Stimulated activated CD8-positive, alpha-beta memory T cell treated with anti-CD3 and anti-CD28 coated beads, Interleukin-7, amount 100 ng/mL, for 1 hour (primary cell): ENCODE measurements at places on chromosomes 12 and 14.

GRCh38 chr12:50641566-50641965 is 122.3 kb upstream of the ATF1 start:
- no peak for DNase-seq

- no peak for DNase-seq
Measured at GRCh38 chr14:50001151-50001998, 108.5 kb downstream of the ARF6 start.

DNA sequence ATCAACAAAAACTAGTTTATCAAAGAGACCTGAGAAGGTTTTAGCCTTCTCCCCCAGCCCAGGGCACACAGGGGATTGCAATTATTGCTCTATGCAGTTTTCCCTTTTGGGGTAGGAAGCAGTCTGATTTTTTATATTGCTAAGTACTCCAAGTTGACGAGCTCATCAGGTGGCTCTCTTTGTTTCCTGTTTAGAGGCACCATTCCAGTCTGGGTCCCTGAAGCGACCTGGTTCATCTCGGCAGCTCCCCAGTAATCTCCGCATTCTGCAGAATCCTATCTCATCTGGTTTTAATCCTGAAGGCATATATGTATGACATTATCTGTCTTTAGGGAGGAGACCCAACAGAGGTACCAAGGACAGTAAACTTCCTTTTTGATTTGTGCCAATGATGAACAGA is 56.3 kb downstream of the BHLHE41 start:
- DNase-seq, result no peak

GRCh38 chr14:50862036-50862570 is 9.8 kb upstream of the ABHD12B start:
- no peak for DNase-seq

GRCh38 chr12:46627686-46628085 is 198.1 kb downstream of the SLC38A4 start:
- DNase-seq, result no peak

DNA sequence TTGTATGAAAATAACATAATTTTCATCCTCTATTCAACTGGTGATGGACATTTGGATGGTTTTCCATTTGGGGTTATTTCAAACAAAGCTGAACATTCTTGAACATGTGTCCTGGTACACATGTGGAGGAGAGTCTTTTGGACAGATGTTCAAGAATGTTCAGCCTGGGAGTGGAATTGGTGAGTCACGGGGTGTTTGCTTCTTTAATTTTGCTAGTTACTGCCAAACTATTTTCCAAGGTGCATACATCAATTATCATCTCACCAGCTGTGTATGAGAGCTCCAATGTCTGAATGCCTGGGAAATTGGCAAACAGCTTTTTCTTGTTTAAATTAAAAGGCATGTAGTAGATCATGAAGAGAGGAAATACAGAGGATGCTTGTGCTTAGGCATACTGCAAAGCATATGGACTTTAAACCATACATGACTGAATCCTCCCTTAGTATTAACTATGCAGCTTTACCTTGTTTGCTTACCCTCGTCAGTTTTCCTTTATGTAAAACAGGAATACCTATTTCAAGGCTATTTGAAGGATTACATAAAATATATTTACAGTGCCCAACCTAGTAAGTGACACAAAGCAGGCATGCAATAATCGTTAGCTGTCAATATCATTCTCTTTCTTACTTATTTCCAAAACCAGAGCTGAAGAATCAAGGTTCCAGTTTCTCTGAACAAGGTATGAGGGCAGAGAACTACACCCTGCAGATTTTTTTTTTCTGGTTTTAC is 152.1 kb downstream of the ITPR2 start:
- no peak for DNase-seq

DNA sequence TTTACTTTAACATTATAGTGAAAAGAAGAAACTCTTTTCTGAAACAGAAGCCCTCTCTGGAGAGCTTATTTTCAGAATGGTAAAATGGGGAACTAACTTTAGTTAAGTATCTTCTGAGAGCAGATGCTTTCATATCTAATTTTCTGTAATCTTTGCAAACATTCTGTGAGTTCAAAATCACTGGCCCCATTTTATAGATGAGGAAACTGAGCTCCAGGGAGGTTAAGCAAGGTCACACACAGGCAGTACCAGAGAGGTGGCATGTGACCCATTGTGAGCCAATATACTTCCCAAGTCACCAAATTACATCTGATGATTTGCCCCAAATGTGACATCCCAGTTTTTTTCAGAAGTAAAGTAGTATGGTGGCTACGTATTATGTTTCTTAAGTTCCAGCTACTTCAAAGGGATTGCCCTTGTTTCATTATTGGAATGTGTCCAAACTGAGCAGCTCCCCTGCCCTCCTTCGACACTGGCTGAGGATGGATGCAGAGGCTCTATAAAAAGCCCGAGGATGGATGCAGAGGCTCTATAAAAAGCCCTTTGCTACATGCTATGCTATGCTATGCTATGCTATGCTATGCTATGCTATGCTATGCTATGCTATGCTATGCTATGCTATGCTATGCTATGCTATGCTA is 36.2 kb upstream of the NUDT4 start:
- DNase-seq, result no peak

DNA sequence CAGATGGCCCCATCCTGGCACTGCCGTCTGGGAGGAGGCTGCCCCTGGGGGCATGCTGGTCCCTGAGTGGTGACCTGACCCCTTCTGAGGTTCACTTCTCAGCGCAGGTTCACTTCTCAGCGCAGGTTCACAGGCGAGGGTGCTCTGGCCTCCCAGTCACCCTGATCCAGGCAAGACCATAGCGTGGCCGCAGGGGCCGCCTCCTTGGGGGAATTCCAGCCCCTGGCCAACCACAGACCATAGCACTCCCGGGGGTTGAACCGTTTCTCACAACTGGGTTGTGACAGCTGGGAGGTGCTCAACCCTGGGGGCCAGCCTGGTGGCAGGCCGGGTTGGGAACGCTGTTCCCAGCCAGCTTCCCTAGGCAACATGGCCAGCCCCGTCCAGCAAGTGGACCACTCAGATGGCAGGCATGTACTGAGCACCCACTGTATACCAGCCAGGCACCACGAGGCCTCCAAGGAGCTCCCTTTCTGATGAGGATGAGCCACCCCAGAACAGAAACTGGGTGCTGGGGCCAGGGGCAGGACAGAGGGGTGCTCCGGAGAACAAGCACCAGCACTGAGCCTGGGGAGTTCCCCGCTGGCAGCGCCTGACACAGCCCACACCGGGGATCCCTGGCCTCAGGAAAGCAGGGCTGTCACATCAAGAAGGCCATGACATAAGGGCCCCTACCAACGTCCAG is 28.3 kb upstream of the ZFP36L1 start:
- no peak for DNase-seq

DNA sequence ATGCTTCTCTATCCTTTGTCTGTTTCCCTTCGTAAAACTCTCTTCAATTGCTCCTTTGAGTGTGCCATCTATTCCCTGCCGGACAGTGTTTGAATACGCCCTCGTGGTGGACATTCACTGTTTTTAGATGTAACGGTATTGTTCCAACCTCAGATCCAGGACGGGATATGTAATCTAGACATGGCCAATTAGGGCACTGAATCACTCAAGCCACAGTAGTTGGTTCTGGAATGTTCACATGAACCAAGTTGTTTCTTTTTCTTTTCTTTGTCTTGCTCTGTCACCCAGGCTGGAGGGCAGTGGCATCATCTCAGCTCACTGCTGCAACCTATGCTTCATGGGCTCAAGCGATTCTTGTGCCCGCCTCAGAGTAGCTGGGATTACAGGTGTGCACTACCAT is 204.2 kb upstream of the PLXNC1 start:
- no peak for DNase-seq

DNA sequence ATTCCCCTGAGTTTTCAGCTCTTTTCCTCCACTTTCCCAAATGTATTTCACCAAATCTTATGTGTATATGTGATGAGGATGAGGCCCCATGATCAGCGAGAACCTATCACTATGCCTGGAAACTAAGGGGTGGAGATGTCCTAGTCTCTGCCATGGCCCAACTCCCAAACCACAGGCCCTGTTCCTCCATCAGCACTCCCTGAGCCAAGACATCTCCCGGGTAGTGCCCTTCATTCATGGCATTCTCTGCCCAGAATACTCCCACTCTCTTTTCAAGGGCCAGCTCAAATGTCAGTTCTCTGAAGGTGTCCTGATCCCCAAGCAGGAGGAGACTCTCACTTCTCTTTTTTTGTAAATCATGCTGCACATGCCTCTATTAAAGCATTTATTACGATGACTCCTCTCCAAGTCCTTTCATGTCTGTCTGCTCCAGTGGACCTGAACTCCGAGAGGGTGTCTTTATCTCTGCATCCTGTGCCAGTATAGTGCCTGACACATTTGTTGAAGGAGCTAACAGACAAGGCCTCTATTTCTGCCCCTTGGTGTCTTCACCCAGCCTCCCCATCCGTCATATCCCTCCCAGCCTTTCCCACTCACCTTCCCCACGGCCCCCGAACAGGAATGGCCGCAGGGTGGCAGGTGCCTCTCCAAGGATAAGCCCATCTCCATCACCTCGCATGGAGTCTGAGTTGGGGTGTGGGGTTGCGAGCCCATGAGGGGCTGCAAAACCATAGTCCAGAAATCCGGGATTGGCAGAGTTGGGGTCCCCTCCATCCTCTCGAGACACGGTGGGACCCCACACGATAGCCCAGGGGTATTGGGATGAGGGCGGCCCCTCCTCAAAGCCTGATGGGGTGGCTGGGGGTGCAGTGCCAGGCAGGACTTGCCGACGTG is 3.7 kb downstream of the PIANP start:
- DNase-seq, result no peak

- no peak for DNase-seq
Measured at GRCh38 chr12:130743606-130744005, 27.5 kb upstream of the RIMBP2 start.

DNA sequence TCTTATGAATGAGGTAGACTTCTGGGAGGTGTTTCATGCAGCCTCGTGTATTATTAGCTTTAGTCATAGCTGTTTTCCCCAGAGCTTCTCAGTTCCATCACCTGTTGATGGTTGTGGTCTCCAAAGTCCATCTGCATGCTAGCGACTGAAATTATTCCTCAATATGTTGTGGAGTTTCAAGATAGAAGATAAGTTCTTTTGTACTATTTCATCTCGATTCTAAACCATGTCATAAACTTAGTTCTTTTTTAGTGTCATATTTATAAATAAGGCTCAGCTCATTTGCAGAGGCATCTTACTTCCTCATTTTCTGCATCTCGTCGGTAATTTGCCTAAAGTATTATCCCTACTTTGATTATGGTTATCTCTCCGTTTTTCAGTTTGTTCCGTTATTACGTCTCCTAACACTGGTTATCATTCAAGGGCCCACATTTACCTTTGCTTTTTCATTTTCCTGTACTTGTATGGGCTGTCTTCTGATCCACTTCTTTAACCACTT is 119.1 kb downstream of the ITPR2 start:
- DNase-seq, result no peak

DNA sequence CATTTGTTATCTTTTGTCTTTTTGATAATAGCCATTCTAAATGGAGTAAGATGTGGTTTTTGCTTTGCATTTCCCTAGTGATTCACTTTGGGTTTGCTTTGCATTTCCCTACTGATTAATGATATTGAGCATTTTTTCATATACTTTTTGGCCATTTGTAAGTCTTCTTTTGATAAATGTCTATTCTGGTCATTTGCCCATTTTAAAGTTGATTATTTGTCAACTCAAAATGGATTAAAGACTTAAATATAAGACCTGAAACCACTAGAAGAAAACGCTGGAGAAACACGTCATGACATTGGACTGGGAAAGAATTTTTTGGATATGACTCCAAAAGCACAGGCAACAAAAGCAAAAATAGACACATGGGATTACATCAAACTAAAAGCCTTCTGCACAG is 148.0 kb downstream of the APAF1 start:
- DNase-seq, result no peak

DNA sequence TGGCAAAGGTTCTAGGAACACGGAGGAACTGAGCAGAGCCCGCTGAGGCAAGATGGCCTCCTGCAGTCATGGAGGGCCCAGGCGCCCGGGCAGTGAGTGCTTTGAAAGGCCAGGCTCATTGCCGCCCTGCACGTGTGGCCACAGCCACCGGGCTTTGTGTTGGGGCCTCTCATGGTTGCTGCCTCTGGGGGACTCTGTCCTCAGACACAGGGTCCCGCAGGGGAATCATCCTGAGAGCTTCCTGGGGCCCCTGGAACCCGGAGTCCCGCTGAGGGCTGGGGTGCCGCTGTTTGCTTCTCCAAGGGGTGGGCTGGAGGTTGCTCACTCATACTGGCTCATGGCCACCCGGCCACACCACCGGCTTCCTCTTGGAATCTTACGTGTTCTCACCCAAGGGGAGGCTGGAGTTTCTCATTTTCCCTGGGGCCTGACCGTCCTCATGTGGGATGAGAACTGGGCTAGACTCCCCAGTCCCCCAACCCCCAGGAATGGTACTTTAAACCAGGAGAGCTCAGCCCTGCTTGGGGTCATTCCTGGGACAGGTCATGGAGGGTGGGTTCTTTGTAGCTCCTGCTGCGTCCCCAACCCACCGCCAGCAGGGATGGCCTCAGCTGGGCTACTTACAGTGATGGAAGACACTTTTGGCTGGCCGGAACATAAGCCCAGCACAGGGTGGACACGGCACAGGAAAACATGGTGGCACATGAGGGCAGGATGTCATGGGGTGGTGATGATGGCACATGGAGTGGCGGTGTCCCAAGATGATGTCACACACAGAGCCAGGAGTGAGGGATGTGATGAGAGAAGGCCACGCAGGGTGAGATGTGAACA is 21.1 kb upstream of the LRTM2 start:
- DNase-seq, result no peak

- no peak for DNase-seq
Measured at GRCh38 chr12:122023339-122024131, 1.9 kb downstream of the BCL7A start.

DNA sequence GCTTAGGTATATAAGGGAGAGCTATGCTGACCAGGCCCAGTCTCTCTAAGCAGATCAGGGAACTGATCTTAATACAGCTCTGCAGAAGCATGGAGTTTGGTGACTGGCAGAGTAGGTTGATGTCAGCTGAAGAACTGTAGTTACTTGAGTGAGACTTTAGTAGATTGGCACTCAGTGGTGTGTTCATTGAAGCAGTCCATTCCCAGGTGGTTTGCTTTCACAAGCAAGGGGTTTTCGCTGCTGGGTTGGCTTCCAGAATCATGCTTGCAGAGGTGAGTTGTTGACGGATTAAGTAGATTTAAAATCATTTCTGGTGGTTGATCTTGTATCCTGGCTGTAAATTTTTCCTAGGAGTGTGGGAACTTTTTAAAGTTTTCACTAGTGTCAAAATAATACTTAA is 6.5 kb upstream of the DHRS7 start:
- DNase-seq, result no peak

GRCh38 chr14:68501171-68501570 is 291.7 kb downstream of the ZFP36L1 start:
- no peak for DNase-seq

DNA sequence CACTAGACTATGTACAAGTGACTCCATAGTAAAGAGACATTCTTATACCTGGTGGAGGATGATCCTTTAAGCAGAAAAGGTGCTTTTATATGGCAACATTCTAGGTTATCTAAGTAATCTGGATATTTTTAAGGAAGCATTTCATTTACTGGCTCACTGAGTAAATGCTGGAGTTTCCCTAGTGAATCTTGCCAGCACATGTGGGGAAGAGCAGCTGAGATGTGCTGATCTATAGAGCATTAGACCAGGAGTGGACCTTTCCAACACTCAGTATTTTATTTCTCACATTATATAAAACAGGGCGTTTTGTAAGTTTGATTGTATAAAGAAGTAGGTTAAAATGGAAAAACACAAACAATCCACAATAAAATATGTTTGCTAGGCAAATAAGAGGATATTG is 478.5 kb downstream of the ATP23 start:
- DNase-seq, result no peak
